ENCODE measurements at places on chromosomes 12 and 14.

DNA sequence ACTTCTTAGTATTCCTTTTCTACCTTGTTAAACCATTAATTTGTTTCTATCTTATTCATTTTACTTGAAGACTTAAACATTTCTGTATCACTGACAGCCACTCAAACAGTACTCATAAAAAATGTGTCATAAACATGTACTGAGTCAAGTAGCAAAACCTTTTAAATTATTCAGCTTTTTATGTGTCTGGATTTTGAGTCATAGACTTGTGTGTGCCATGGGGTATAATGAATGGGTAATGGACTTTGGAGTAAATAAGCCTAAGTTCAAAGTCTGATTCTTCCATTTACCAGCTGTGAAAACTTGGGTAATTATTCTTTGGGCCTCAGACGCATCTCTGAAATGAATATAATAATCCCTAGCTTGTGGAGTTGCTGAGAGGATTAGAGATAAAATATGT lies 199.0 kb downstream of the RAD51B start:
- no peak overlapping the region for H3K4me3 ChIP-seq
- peaks cover 2% of the 10 kb centered on the region for H3K27me3 ChIP-seq
- peaks cover 10% of the 10 kb centered on the region for H3K36me3 ChIP-seq
- no peaks in the 10 kb centered on the region for H3K4me1 ChIP-seq

- peak overlapping the region; percentile 50 for H3K4me3 ChIP-seq
- H3K27me3 ChIP-seq = no peaks in the 10 kb centered on the region
- DNase-seq = no peak
- H3K27ac ChIP-seq = peak overlapping the region; percentile 92
- H3K36me3 ChIP-seq = no peaks in the 10 kb centered on the region
- H3K4me1 ChIP-seq = peaks cover 54% of the 10 kb centered on the region
Observed at GRCh38 chr14:90678420-90678819, 137.8 kb downstream of the TTC7B start.

- no peak overlapping the region for H3K4me3 ChIP-seq
- H3K4me1 ChIP-seq = peaks cover 6% of the 10 kb centered on the region
Observed at GRCh38 chr14:96181186-96182056, 23.2 kb upstream of the BDKRB2 start.

GRCh38 chr12:33180918-33181317 lies 258.7 kb downstream of the SYT10 start:
- peaks cover 2% of the 10 kb centered on the region for H3K27me3 ChIP-seq
- H3K4me1 ChIP-seq = no peaks in the 10 kb centered on the region
- no peak overlapping the region for H3K27ac ChIP-seq
- no peaks in the 10 kb centered on the region for H3K36me3 ChIP-seq
- no peak for DNase-seq
- H3K4me3 ChIP-seq = no peak overlapping the region

Data from activated naive CD8-positive, alpha-beta T cell treated with anti-CD3 and anti-CD28 coated beads, Interleukin-2, amount 50 U/mL, for 24 hours (primary cell).